ENCODE measurements at places on chromosomes 1 and 21. TPM values are rescaled to one million over a fixed set of nuclear protein-coding genes. Genes with fewer than 3 reads are reported as not detected.

GRCh38 chr1:156754219-156754618 lies 2.7 kb upstream of the HDGF start:
- DNase-seq = no peak

DNA sequence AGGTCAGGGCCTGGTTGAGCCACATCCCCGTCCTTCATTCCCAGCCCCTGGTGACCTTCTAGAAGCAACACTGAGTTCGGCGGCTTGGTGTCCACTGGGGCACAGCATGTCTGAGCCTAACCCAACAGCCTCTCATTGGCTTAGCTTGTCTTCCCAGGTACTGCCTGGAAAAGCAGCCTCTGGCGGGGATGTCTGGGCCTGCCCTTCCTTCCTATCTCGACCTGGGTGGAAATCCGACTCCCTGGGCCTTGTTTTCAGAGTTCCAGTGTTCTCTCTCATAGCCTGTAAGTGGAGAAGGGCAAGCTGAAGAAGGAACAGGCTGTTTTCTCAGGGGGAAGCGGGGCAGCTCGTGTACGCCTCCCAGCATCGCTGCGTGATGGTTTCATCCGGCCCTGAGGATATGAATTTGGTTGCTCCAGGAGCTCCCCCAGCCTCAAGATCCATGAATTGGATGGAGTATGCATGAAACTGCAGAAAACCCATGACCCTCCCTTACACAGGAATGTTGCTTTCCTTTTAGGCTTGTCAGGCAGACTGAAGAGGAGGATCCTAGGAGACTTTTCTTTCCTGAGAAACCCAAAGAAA lies 116.5 kb upstream of the IRF2BP2 start:
- DNase-seq = no peak

GRCh38 chr1:212759683-212760082 lies 31.9 kb downstream of the NSL1 start:
- DNase-seq = no peak

FOXO6 gene
- 1.3 TPM for polyA plus RNA-seq
